ENCODE measurements at places on chromosomes 3 and 15. TPM values are rescaled to one million over a fixed set of nuclear protein-coding genes. Genes with fewer than 3 reads are reported as not detected.

The CDC25A gene
- total RNA-seq, result 9.4 TPM

The ZPLD1 gene
- not detected for total RNA-seq

The DUSP7 gene
- 21.4 TPM for total RNA-seq

The FBXO40 gene
- not detected for total RNA-seq

The CFAP100 gene
- total RNA-seq, result not detected

The CCPG1 gene
- 38.6 TPM for total RNA-seq

The GPR15 gene
- not detected for total RNA-seq

The DLL4 gene
- total RNA-seq, result 1.8 TPM

The HGD gene
- 16.4 TPM for total RNA-seq

The HCN4 gene
- total RNA-seq, result 0.31 TPM

The GOLGA8A gene
- total RNA-seq, result 8.4 TPM

The SMAD3 gene
- total RNA-seq, result 96.6 TPM

The RAD51 gene
- 20.1 TPM for total RNA-seq

The TMC3 gene
- not detected for total RNA-seq

The GCSAM gene
- not detected for total RNA-seq

The ATP13A4 gene
- total RNA-seq, result not detected

The TTLL3 gene
- total RNA-seq, result 7.5 TPM

The ADCY5 gene
- 0.54 TPM for total RNA-seq

The SPG21 gene
- 130 TPM for total RNA-seq

The CRYGS gene
- 0.85 TPM for total RNA-seq

The CPNE9 gene
- total RNA-seq, result 0.30 TPM

The TMEM212 gene
- not detected for total RNA-seq

The TUSC7 gene
- total RNA-seq, result not detected

The CAPN3 gene
- 0.80 TPM for total RNA-seq

The PROS1 gene
- 13.8 TPM for total RNA-seq

The SPATA12 gene
- 0.30 TPM for total RNA-seq

The MINAR1 gene
- total RNA-seq, result 0.61 TPM

The SLC27A2 gene
- 32.9 TPM for total RNA-seq

The DTX3L gene
- 7.5 TPM for total RNA-seq

The PIERCE2 gene
- total RNA-seq, result 4.1 TPM

The ABI3BP gene
- total RNA-seq, result 1.5 TPM

Measured in A549 treated with Hydrocortisone at 1 μM for 4 hours (cell line).